Central memory CD8-positive, alpha-beta T cell (primary cell): ENCODE measurements at places on chromosomes 1 and 21.
A peak's percentile ranks its signal among the peaks of the same experiment; 100 is the strongest.

- no peak overlapping the region for H3K27ac ChIP-seq
- no peak overlapping the region for H3K4me3 ChIP-seq
- H3K4me1 ChIP-seq: peaks cover 51% of the 10 kb centered on the region
- no peak for DNase-seq
Observed at GRCh38 chr1:10048601-10049000, 15.8 kb downstream of the UBE4B start.

- peaks cover 25% of the 10 kb centered on the region for H3K4me1 ChIP-seq
- peaks cover 54% of the 10 kb centered on the region for H3K36me3 ChIP-seq
- no peaks in the 10 kb centered on the region for H3K27me3 ChIP-seq
- peak overlapping the region; percentile 87 for H3K27ac ChIP-seq
- H3K4me3 ChIP-seq: peak overlapping the region; percentile 26
Observed at GRCh38 chr1:55127827-55128343, 87.3 kb downstream of the USP24 start.

DNA sequence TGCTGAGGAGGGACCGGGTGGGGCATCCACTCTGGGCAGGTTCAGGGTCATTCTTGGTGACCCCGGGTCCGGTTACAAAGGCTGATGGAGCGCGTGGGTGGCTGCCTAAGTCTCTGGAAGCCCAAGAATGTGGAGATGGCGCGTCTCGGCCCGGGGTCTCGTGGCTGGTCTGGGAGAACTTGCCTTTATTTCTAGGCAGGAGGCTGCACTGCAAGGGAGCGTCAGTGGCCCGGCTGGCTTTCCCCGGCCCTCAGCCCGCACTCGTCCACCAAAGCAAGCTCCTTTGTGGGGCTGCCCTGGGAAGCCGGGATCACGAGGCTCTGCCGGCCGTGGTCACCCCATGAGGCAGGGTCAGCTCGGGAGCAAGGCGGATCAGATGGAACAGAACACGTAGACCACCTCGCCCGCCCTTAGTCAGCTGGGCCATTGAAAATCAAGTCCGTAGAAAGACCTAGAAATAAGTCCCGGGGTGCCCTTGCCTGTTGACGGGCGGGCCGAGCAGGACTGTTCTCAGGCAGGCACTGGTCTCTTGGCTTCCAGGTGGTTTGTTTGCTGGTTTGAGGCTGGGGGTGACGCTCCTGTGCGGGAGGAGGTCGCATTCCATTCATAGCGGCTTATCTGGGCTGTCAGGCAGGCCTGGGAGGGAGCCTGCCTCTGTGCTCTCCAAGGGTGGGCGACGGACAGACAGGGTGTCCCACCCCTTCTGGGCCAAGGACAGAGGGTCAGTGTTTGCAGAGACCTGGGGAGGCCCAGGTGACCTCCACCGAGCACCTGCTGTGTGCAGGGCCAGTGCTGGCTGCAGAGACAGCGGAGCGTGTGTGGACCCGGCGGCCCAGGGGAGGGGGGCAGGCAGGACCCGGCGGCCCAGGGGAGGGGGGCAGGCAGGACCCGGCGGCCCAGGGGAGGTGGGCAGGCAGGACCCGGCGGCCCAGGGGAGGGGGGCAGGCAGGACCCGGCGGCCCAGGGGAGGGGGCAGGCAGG is 25.8 kb downstream of the COL18A1 start:
- no peak overlapping the region for H3K4me3 ChIP-seq
- no peaks in the 10 kb centered on the region for H3K36me3 ChIP-seq
- no peak overlapping the region for H3K27ac ChIP-seq
- no peaks in the 10 kb centered on the region for H3K4me1 ChIP-seq

DNA sequence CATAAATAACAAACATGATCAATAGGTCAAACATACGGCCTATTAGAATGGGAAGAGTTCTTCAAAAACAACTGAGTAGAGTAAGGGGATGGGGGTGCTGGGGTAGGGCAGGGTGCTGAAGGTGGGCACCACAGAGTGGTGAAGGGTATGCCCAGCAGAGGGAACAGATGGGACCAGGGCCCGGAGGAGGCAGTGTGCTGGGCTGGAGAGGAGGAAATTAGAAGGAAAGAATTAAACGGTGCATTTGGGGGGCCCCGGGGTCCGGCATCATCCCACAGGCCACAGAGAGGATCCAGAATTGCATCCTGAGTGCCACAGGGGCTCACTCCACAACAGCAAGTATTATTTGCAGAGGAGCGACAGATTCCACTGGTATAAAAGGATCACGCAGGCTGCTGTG is 94.5 kb downstream of the GLIS1 start:
- H3K27ac ChIP-seq: no peak overlapping the region
- H3K36me3 ChIP-seq: no peaks in the 10 kb centered on the region
- peaks cover 10% of the 10 kb centered on the region for H3K27me3 ChIP-seq
- DNase-seq: no peak
- H3K4me3 ChIP-seq: no peak overlapping the region

GRCh38 chr1:167454894-167455785 is 63.2 kb downstream of the CD247 start:
- peaks cover 37% of the 10 kb centered on the region for H3K36me3 ChIP-seq
- DNase-seq: peak; percentile 70
- peak overlapping the region; percentile 85 for H3K4me3 ChIP-seq
- H3K4me1 ChIP-seq: peaks cover 59% of the 10 kb centered on the region
- H3K27ac ChIP-seq: peak overlapping the region; percentile 92
- no peaks in the 10 kb centered on the region for H3K27me3 ChIP-seq

- peaks cover 2% of the 10 kb centered on the region for H3K36me3 ChIP-seq
- no peaks in the 10 kb centered on the region for H3K4me1 ChIP-seq
- H3K4me3 ChIP-seq: no peak overlapping the region
- peaks cover 20% of the 10 kb centered on the region for H3K27me3 ChIP-seq
- DNase-seq: no peak
Observed at GRCh38 chr1:121414905-121415304, 230.1 kb downstream of the SRGAP2C start.

DNA sequence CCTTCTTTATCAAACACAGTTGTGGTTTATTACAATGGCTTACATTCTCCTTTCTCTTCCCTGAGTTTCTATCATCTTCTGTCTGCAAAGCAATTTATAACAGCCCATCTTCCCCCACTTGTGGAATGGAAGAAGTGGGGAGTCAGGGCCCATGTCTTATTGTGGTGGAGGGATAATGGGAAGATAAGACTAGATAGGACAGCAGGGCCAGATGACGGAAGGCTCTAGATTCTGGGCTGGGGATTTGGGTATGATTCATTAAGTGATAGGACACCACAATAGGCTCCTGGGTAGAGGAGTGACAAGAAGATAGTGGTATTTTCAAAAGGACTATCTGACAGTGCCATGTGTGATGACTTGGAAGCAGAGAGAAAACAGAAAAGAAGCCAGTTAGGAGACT is 450.6 kb downstream of the TTLL7 start:
- DNase-seq: no peak
- H3K27me3 ChIP-seq: no peaks in the 10 kb centered on the region
- no peaks in the 10 kb centered on the region for H3K4me1 ChIP-seq
- no peak overlapping the region for H3K27ac ChIP-seq

DNA sequence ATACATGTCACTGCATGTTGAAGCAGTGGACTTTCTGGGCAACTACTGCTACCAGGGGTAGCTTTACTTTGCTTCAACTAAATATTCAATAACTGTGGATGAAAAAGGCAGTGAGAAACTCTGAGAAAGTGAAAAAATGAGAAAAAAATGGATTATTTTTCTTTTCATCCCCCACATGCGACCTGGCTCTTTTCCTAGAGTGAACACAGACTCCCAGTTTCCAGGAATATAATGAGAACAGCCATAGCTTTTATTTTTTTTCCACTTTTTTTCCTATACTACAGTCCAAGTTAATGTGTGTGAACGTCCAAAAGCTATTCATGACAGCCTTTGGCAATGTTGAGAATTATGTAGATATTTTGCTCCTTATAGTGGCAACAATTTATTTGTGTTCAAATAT is 230.4 kb downstream of the DNM3 start:
- no peaks in the 10 kb centered on the region for H3K36me3 ChIP-seq
- no peaks in the 10 kb centered on the region for H3K4me1 ChIP-seq
- no peaks in the 10 kb centered on the region for H3K27me3 ChIP-seq
- H3K4me3 ChIP-seq: no peak overlapping the region
- no peak for DNase-seq
- H3K27ac ChIP-seq: no peak overlapping the region

DNA sequence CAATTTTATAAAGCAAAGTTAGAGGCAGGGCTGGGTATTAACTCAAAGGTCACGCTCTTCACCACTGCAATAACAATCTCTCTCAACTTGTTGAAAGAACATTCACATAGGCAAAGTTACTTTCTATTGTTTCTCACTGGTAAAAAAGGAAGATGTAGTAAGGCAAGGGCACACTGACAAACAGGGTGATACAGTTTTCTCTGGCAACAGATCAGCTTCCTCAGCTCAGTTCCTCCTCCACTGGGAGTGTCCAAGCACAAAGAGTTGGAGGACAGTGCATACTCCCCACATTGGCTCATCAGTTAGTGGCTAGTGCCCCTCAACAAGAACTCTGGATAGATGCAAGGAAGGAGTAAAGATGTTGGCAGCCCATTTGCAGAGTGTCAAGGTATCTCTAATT is 3.7 kb downstream of the PLPPR4 start:
- no peak for DNase-seq
- H3K4me1 ChIP-seq: no peaks in the 10 kb centered on the region
- H3K4me3 ChIP-seq: no peak overlapping the region

DNA sequence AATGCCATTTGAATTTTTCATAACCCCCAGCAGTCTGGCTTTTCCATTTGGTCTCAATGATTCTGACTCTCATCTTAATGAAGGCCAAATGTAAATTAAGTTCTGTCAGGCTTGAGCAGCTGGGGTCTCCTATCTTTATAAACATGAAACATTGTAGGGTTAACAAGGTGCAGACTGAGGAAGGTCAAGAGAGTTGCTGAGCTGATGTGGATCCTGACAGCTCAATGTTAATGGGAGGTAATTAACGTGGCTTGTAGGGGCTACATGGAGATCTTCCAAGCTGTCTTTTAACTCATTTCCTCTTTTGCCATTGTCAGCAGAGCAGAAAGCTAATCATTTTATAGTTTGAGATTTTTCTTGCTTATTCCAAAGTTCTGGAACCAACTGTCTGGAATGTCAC is 55.2 kb downstream of the FGGY start:
- H3K36me3 ChIP-seq: no peaks in the 10 kb centered on the region
- DNase-seq: no peak
- no peak overlapping the region for H3K4me3 ChIP-seq
- no peaks in the 10 kb centered on the region for H3K27me3 ChIP-seq
- H3K27ac ChIP-seq: no peak overlapping the region
- no peaks in the 10 kb centered on the region for H3K4me1 ChIP-seq

DNA sequence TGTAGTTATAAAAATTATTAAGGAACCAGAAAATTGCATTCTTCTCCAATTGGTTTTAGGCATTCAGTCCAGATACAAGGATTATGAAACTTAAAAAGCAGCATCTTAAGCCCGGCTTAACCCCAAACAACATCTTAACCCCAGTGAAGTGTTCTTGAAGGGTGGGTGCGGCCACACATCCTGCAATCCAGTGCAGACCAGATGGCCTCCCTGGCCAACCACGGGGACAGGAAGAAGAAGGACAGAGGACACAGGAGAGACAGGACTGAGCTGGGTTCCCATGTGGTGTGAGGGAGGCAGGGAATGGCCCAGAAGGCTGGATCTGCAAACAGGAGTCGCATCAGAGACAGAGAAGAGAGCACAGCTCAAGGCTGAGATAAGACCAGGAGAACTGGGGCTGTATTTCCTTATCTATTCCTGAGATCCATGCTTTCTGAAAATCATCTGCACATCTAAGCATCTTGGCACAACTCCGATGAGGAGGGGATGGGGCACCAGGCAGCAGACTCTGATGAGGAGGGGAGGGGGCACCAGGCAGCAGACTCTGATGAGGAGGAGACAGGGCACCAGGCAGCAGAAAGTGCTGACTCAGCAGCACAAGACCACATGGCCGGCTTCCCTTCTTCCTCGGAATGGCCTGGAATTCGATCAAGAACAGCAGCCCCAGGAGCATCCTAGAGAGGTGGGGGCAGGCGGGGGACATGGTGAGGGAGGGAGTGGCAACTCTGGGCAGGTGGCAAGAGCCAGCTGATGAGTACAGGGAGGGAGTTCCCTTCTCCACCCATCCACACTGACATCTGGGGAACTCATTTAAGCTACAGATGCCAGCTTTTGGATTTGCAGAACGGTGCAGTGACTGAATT is 26.6 kb downstream of the ABCG1 start:
- H3K27me3 ChIP-seq: no peaks in the 10 kb centered on the region
- no peak overlapping the region for H3K4me3 ChIP-seq
- no peak for DNase-seq
- H3K36me3 ChIP-seq: peaks cover 8% of the 10 kb centered on the region
- H3K27ac ChIP-seq: peak overlapping the region; percentile 36

- no peak overlapping the region for H3K27ac ChIP-seq
- no peak for DNase-seq
- peaks cover 10% of the 10 kb centered on the region for H3K27me3 ChIP-seq
- H3K4me1 ChIP-seq: no peaks in the 10 kb centered on the region
- H3K36me3 ChIP-seq: no peaks in the 10 kb centered on the region
- H3K4me3 ChIP-seq: no peak overlapping the region
Observed at GRCh38 chr1:17648457-17649145, 106.5 kb upstream of the ACTL8 start.

DNA sequence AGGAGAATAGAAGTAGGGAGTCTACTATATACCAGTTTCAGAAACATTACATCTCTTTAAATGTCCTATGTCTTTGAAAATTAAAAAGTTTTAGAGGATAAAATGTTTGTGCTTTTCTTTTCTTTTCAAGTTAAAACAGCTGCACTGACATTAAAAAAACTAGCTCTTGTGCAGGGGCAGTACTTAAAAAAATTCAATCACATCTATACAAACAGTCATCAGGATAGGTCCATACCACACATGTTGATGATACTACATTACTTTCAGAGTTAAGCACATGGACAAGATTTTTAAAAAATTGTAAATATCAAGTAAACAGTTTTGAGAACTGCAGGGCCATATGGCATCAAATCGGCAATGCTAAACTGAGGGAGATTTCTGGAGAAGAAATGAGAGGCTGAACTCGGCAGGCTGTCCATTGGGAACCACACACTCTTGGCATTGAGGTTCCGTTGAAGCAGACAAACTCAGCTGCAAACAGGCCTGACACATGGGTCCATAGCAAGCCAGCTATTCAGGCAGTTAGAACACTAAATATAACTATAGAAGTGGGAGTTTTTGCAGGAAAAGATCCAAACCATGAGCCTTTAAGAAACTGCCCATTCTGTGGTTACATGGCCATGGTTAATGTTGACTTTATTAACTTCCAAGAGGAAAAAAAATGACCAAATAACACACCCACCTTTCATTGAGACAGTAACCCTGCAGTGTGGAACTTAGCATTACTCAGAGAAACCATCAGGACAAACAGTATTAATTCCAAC is 84.5 kb upstream of the BCL10 start:
- H3K27ac ChIP-seq: no peak overlapping the region
- no peak for DNase-seq
- H3K27me3 ChIP-seq: no peaks in the 10 kb centered on the region
- no peaks in the 10 kb centered on the region for H3K4me1 ChIP-seq

GRCh38 chr21:25551569-25551968 is 55.7 kb downstream of the MRPL39 start:
- H3K36me3 ChIP-seq: no peaks in the 10 kb centered on the region
- peaks cover 9% of the 10 kb centered on the region for H3K27me3 ChIP-seq
- no peaks in the 10 kb centered on the region for H3K4me1 ChIP-seq
- DNase-seq: no peak
- no peak overlapping the region for H3K4me3 ChIP-seq
- no peak overlapping the region for H3K27ac ChIP-seq
